ENCODE measurements at places on chromosomes 11 and 22. TPM values are rescaled to one million over a fixed set of nuclear protein-coding genes. Genes with fewer than 3 reads are reported as not detected.

- no peak for DNase-seq
These were observed 30.4 kb downstream of the OR6Q1 start for GRCh38 chr11:58060939-58061672.

- no peak for DNase-seq
These were observed 117.5 kb downstream of the PKNOX2 start for GRCh38 chr11:125281831-125282595.

- DNase-seq, result no peak
These were observed 21.9 kb upstream of the OR2AT4 start for GRCh38 chr11:75118577-75118976.

GRCh38 chr22:44815099-44816070 lies 63.0 kb downstream of the ARHGAP8 start:
- DNase-seq, result no peak

DNA sequence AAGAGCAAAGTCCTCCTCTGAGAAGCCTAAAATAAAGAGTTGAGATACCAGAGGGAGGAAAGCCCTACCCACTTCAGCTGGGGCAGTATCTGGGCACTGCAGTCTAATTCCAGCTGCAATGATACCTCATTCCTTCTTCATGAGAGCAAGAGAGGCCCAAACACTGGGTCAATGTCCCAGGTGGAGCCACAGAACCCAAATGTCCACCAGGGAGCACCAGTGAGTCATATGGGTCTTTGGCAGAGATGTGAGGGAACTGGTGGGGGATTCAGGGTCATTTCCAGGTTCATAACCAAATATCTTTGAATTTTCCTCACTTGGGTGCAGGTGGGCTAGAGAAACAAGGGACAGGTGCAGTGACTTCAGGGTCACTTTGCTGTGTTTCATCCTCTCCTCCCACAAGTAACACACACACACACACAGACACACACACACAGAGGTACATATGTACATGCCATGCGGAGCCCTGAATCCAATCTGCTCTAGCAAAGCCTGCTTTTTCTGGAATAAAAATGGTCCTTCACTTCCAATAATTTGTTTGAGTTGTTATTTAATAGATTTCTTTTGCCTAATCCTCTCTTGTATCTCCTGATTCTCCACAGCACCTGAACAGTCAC lies 585.4 kb downstream of the SOX6 start:
- DNase-seq, result peak; percentile 18

DNA sequence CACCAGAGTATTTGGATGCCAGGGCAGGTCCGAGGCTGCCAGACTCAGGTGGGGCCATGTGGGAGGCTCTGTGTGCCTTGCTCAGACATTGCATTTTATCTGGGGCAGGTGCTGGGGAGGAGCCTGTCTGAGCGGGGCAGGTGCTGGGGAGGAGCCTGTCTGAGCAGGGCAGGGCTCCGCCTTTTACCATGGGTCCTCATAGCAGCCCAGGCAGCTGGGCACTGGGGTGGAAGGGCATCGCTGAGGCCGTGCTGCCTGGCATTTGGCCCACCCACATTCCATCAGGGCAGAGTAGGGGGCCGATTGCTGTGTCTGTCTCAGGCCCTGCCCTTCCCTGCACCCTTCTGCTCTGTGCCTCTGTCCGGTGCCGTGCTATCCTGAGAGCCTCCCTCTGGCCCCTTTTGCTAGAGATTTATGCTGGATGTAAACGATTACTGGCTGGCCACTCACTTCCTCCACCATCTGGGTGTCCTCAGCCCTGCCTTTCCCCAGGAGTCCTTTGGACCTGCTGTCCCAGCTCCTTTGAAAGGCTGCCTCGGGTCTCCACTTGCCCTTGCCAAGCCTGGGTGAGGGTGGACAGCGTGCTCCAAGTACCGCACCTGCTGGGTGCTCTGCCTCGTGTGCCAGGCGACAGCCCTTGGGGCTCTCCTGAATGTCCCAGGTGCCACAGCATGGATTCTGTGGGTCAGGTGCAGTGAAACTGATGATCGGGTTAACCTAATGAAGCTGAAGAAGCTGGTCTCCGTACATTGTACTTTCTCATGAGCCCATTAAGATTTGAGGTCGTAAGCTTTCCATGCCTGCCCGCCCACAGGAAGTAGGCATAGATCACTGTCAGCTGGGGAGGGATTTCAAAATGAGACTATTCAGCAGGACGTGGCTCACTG lies 281.6 kb downstream of the TBC1D22A start:
- no peak for DNase-seq

- no peak for DNase-seq
These were observed 636.8 kb upstream of the CCDC179 start for GRCh38 chr11:23497040-23497439.

DNA sequence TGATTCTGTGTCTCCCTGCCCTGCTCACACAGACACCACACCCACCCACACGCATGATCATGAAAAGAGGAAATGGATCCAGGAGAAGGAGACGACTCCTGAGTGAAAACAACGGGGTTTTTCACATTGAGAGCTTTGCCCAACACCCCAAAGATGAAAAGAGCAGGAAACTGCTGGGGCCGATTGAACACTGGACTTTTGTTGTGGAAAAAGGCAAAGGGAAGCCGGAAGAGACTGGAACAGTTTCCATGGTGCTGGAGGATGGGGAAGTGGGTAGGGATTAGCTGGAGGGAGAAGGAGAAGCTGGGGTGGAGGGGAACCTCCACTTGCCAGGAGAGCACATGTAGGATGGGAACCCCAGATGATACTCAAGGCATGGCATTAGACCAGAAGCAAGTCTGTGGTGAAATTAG lies 5.2 kb upstream of the SLC43A3 start:
- no peak for DNase-seq

- DNase-seq, result peak; percentile 71
These were observed at the start of gene RTN4RL2 for GRCh38 chr11:57460022-57460757. TSS of gene RTN4RL2 (plus strand) at chr11:57460528. CDS start at chr11:57460866, 338 bp downstream.

GRCh38 chr22:17086788-17087497 lies 2.1 kb downstream of the IL17RA start:
- no peak for DNase-seq

- DNase-seq, result no peak
These were observed 41.1 kb downstream of the OR10A6 start for GRCh38 chr11:7889985-7890384.

- no peak for DNase-seq
These were observed 51.1 kb upstream of the CFAP300 start for GRCh38 chr11:101996111-101996510.

DNA sequence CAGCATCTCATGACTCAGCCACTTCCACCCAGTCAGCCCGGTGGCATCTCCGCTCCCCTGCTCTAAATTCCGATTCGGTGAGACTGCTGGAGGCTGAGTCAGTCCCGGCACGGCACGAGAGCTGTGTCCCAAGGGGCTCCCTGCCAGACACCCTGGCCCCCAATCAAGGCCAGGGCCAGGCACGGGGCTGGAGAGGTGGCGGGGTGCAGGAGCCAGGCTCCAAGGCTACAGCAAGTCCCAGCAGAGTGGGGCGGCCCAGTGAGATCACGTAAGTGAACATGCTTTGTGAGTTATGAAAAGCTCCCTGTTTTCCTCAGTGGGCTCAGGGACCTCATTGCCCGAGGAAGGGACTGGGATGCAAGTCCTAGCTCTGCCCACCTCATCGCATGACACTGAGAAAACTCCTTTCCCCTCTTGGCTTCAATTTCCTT lies 3.0 kb downstream of the C11orf68 start:
- DNase-seq, result peak; percentile 96

DNA sequence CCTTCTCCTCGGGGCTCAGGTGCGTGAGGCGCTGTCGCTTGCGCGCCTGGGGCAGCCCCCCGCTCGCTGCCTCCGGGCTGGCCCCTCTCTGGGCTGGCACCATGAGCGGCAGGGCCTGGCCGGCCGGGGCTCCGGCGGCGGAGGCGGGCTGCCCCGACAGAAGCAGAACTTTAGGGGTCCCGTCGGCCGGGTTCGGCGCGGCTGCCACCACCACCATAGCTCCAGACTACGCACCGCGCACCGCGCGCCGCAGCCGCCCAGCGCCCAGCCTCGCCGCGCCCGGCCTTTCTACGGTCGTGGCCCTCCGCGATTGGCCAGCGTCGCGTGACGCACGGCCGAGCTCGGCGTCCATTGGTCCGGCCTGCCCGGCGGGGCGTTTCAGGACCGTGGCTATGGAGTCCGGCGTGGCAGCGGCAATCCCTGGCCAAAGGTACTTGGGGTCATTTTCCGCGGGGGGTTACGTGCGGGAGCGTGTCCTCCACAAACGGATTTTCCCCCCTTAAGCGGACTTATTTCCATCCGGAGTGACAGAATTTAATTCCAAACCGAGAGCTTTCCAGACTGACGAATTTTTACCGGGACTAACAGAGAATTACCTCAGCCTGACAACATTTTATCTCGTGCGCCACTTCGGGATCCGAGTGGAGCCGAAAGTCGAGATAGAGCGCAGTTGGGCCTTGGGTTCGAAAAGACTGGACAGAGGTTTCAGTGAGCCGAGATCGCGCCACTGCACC lies at the start of gene XBP1:
XBP1 (minus strand) TSS at position 262 of the 734 bp plus-strand sequence.
- DNase-seq, result peak; percentile 97

DNA sequence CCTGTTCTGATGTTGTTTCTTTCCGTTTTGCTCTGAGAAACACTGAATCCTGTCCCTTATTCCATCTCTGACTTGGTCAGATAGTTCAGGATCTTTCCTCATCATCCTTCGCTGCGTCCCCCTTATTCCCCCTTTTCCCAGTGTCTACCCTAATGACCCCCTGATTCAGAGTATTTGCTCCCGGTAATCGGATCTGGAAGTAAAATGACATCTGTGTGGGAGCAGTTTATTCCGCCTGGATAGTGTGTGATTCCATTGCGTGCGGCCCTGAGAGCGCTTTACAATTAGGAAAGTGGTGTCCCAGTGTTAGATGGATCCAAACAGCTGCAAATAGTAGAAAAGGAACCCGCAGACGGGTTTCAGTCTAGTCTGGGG lies 606 bp downstream of the DRG1 start:
- DNase-seq, result no peak

- DNase-seq, result peak; percentile 48
These were observed 23.0 kb downstream of the MYO18B start for GRCh38 chr22:25765016-25765367.

- DNase-seq, result no peak
These were observed 71.5 kb downstream of the LINC01488 start for GRCh38 chr11:69552951-69553350.

DNA sequence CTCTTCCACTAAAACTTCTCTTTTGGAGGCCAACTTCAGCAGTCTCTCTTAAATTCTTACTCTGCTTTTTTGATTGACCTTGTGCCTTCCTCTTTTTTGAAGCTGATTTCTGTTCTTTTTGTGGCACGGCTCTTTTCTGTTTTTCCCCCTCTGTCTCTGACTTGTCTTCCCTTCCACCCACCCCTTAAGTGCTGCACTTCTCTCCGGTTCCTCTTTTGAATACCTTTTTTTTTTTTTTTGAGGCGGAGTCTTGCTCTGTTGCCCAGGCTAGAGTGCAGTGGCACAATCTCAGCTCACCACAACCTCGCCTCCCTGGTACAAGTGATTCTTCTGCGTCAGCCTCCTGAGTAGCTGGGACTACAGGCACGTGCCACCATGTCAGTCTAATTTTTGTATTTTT lies 211.9 kb downstream of the BLID start:
- DNase-seq, result no peak

The UBQLNL gene
- not detected for total RNA-seq

The OR10A2 gene
- total RNA-seq, result not detected

The NXPE1 gene
- total RNA-seq, result not detected

The SPA17 gene
- 0.91 TPM for total RNA-seq

The TMEM223 gene
- total RNA-seq, result 8.9 TPM

The P4HA3 gene
- total RNA-seq, result 0.21 TPM

The PIWIL4 gene
- 0.67 TPM for total RNA-seq

The BAIAP2L2 gene
- total RNA-seq, result 0.71 TPM

The ZNF280B gene
- 0.25 TPM for total RNA-seq

The C1QTNF4 gene
- 0.42 TPM for total RNA-seq

The BTG4 gene
- total RNA-seq, result not detected

The TST gene
- total RNA-seq, result 46.9 TPM
